Urinary bladder (tissue), 4 donors: ENCODE measurements at places on chromosomes 2 and 18.

DNA sequence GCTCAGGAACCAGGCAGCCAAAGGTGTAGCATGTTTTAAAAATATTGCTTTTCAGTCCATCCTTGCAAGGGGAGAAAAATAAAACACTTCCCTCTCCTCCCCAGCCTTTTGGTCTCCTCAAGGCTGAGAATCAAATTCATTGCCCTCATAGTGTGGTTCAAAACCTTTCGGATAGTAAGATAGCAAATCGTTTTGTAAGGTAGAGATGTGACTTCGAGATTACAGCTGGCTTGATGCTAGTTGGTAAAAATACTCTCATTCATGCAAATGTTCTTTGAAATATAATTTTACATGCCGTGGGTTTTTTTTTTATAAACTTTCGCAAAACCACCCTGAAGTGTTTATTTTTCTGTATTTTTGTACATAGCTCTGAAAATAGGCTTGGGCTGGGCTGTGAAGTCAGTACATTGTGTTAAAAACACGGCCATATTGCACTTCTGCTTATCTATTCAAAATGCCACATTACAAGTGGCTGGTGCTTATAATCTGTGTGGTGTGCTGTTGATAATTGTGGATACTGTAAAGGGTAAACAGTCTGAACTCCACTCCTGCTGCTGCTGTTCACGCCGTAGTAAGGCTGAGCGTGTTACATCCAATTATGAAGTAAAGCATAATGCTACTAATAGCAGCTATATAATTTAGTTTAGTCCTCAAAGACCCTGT, 172.0 kb upstream of the SIX3 start:
- no peak for DNase-seq

DNA sequence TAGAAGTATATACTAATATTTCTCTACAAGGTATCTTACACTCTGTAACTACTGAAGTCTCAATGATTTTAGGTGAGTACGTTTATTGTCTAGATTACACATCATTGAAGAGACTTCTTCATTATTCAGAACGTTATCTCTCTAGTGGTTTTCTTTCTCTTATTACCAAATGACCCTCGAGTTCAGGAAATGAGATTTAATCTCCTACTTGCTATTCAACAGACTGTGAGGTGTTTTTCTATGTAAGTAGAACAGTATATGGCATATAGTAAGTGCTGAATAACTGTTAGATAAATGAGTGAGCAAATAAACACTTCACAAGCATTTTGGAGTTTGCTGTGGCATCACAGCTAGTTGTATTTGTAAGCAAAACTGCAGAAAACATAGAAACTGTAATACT, 947.2 kb upstream of the SLC39A10 start:
- no peak for DNase-seq

GRCh38 chr2:74525717-74526648, at the start of gene DQX1:
Gene DQX1, minus strand, starts transcription at chr2:74526231. Its CDS starts 502 bp downstream, at chr2:74525729.
- no peak for DNase-seq

DNA sequence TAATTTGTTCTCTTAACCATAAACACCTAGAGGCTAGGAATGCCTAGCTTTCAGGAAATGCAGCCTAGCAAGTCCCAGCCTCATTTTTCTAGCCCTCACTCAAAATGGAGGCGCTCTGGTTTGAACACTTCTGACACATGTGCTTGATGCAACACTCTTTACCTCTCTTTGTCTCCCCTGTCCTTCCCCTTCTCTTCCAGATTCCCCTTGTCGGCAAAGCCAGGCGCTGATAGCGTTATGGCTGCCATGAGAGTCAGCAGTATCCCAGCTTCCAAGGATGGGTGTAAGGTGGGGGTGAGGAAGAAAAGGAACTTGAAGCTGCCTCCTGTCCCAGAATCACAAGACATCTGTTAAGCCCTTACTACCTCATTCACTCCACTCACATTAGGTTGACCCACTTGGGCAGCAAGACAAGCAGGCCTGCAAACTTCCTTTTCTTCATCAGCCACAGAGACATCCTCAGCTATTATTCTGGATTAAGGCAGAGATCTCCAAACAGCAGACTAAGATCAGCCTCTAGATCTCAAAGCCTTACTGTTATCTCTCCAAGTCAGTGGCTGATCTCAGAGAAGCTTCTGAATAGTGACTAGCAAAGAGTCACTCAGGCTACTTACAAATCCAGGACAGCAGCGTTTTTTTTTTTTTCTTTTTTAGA, 1.9 kb upstream of the ST3GAL5 start:
- no peak for DNase-seq

DNA sequence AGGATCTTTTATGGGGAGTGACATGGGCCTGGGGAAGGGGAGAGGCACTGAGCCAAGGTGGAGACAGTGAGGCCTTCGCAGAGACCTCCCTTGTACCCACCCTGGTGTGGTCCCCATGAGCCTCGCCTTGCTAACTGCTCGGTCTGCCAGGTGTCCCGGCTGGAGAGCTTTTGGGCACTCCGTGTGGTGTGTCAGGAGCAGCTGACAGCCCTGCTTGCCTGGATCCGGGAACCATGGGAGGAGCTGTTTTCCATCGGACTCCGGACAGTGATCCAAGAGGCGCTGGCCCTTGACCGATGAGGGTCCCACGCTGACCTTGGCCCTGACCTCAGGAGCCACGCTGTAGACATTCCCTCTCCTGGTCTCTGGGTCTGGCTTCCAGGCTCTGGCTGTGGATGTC, 11.5 kb upstream of the SLC4A3 start:
- no peak for DNase-seq

DNA sequence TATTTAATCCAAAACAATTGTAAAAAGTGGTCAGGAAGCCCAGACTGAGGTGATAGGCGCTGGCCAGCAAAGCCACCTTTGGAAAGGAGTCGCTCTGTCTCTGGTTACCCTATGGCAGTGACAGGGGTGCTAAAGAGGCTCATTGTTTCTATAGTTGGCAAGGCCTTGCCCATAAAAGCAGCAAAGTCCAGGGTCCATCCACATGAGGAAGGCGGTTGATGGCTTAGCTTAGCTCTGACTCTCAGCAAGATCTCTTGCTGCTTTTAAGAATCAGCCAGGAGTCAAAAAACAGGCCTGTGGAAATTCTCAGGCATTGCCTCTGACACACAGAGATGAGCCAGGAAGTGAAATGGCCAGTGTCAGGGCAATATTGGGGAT, 57.8 kb upstream of the CYP26B1 start:
- no peak for DNase-seq

DNA sequence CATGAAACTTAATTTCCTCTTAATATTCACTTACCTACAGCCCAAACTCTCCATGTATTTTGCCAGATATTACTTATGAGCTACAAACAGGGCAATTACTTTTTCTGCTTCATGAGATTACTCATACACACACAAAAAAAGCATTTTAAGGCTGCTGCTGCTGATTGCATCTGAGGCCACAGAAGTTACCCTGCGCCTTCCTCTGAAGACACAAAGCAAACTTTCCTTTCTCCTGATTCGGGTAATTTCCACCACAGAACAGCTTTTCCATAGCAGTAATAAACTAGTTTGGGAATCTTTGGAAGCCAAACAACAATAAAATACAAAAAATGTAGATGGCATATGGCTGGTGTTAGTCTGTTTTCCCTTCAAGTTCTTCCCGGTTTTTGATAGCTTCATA, 6.2 kb downstream of the TTC32 start:
- no peak for DNase-seq

DNA sequence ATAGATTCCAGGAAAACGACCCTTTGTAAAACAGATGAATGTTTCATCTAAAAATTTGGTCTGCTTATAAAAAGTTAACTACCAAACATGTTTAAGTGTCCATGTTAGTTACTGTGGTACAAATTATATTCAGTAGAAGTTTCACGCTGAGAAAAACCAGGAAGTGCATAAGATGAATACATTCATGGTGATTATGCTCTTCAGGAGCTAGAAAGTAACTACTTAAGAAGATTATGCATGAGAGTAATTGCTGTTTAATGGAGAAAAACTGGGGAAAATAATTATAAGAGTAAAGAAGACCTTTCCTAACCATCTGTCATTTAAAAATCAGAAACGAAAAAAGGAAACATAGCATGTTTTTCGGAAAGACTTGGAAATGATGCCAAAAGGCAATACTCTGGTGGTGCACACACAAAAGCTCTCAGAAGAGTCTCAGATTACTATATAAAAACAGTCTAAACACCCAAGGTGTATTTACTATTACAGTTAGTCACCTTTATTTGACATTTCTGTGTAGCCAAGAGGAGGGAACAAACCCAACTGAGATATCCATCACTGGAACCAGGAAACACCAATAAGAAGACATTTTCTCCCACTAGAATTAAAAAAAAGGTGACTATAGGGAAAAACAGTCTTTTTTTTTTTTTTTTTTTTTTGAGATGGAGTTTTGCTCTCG, 38.8 kb upstream of the METTL21A start:
- DNase-seq: no peak

DNA sequence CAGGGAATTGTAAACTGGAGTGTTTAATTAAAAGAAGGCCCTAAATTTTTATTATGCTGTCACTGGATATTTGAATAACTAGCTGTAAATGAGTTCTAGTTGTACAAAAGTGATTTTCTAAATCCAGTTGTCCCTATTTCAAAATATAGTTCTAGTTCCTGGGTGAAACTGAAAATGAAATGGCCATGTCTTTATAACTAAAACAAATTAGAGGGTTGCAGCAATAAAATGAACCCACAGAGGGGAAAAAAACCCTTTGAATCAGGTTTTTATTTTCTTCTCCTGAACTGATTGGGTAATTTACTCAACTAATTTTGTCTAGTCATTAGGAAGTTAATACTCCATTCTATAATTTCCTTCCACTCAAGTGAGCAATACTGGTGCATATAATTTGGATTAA, 55.6 kb upstream of the MAP4K3 start:
- no peak for DNase-seq

DNA sequence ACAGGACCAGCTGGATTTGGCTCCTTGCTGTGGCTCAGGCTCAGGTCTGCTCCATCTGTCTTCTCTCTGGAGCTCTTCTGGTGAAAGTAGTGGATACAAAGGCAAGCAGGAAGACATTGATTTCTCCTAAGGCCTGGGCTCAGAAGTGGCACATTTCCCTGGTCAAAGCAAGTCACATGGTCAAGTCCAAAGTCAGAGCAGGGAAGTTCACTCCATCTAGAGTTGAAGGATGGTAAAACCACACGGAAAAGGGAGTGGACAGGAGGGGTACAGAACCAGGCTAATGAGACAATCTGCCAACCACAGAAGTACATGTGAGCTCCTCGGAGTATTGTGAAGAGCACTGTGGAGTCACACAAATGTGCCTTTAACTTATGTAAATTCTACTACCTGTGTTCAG, 66.1 kb downstream of the MARCO start:
- no peak for DNase-seq

- no peak for DNase-seq
These were observed 34.7 kb downstream of the SPOPL start for GRCh38 chr2:138536302-138536701.

DNA sequence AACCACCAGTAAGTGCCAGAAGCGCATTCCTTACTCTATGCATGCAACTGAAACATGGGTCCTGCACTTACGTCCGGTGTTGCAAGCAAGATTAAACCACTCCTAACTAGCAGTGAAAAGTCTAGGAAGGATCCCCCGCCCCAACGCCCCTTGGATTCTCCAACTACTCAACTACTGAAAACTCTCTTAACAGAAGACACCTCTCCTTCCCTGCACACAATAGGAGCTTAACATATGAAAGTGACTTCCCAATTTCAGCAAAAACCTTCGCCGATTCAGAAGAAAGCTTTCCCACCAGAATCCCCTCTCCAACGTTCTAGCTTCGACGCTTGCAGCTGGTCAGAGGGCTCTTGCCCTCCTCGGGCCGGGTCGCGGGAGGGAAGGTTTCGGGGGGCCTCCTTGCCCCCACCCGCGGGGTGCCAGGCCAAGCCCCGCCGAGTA, 578 bp downstream of the IWS1 start:
- DNase-seq: peak; percentile 21

- DNase-seq: no peak
These were observed 9.4 kb upstream of the MOB1A start for GRCh38 chr2:74188018-74188601.
